Breast epithelium (tissue), 4 donors: ENCODE measurements at places on chromosomes 4 and X. TPM values are rescaled to one million over a fixed set of nuclear protein-coding genes. Genes with fewer than 3 reads are reported as not detected.

GRCh38 chr4:150002561-150002960, 75.7 kb upstream of the DCLK2 start:
- DNase-seq, result no peak

DNA sequence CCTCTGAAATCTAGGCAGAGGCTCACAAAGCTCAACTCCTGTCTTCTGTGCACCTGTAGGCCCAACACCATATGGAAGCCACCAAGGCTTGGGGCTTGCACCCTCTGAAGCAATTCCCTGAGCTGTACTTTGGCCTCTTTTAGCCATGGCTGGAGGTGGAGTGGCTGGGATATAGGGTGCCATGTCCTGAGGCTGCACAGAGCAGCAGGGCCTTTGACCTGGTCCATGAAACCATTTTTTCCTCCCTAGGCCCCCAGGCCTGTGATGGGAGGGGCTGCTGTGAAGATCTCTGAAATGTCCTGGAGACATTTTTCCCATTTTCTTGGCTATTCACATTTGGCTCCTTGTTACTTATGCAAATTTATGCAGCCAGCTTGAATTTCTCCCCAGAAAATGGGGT, 20.9 kb upstream of the COL25A1 start:
- no peak for DNase-seq

GRCh38 chr4:77566148-77566547, 39.5 kb upstream of the CXCL13 start:
- DNase-seq, result no peak

DNA sequence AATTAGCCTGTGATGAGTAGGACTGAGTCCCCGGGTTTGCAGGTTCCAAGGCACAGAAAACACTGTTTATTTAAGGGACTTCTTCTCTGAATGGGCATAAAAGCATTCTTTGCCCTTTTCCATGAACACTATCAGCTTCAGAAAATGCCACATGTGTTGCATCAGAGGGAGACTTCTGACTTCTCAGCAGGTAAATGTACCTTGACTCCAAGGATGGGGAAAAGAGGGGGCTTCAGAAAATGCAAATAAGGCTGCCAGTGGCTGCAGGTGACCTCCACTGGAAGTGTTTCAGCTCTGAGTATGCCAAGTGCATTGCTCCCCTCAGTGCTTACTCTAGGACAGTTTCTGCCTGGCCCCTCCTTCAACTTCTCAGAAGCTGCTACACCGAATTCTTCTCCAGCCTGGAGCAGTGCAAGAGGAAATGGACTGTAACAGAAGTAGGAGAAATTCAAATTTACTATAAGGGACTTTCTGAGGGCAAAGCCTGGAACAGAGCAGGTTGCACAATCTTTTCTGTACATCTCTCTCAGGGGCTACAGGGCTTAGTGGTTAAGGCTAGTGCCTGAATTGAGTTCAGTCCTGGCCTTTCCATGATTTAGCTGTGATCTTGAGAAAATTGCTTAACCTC, 233.2 kb downstream of the PTTG2 start:
- no peak for DNase-seq

DNA sequence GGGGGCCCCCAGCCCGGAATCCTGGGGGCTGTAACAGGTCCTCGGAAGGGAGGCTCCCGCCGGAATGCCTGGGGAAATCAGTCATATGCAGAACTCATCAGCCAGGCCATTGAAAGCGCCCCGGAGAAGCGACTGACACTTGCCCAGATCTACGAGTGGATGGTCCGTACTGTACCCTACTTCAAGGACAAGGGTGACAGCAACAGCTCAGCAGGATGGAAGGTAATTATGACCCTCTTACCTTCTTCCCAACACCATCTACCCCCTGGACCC, 1.0 kb downstream of the FOXO4 start:
- no peak for DNase-seq

DNA sequence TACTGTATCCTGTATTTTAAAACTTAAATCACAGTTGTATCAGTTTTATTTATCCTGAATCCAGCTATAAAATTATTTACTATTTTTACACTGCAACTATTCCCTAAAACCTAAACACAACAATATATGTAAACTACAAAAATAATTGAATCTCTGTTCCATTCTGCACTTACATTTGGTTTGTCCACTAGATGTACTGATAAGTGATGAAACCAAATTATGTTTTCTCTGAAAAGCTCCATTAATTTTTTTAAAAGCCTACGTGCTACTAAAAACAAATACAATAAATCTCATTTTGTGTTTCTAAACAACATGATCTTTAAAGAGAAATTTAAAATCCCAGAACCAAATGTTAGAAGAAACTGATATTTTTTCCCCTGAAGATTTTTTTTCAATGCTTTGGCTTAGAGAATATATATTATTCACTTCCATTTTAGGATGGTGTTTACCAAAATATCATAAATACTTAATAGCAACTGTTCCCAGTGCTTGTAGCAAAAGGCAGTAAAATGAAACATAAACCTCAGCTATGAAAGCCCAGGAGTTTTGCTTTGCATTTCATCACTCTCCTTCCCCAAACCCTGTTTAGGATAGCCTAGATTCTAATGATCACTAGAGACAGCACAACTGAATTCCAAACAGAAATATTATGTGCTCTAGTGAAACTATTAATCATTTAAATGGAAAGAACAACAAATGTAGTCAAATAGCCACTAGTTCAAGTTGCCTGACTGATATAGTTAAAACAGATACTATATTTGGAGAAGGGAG, 19.7 kb downstream of the ANTXR2 start:
- DNase-seq, result no peak

DNA sequence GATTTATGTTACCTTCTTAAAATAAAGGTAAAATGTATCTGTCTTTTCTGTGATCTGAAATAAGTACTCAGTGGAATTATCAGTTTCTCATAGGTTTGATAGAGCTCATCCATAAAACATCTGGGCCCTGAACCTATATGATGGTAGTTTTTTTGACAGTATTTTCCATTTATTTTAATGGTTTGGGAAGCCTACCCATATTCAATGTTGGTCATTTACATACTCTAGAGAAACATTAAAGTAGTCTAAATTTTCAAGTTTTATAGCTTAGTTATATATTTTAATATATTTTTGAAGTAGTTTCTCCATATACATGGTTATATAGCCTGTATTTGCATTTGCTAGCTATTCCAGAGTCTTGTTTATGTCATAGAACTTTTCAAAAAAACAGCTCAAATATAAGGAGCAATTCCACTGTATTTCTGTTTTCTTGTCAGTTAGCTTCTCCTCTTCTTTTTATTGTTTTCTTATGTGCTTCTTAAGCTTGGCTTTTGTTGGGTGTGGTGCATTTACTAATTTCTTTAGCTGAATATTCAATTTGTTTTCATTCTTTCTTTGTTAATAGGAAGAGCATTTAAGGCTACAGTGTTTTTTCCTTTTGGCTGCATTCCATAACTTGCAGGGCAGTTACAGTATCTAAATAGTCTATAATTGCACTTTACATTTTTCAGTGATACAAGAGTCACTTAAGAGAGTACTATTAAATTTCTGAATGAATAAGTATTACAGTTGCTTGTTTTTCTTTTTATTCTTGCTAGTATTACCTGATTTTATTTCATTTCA, 181.4 kb downstream of the DKK2 start:
- DNase-seq, result no peak

DNA sequence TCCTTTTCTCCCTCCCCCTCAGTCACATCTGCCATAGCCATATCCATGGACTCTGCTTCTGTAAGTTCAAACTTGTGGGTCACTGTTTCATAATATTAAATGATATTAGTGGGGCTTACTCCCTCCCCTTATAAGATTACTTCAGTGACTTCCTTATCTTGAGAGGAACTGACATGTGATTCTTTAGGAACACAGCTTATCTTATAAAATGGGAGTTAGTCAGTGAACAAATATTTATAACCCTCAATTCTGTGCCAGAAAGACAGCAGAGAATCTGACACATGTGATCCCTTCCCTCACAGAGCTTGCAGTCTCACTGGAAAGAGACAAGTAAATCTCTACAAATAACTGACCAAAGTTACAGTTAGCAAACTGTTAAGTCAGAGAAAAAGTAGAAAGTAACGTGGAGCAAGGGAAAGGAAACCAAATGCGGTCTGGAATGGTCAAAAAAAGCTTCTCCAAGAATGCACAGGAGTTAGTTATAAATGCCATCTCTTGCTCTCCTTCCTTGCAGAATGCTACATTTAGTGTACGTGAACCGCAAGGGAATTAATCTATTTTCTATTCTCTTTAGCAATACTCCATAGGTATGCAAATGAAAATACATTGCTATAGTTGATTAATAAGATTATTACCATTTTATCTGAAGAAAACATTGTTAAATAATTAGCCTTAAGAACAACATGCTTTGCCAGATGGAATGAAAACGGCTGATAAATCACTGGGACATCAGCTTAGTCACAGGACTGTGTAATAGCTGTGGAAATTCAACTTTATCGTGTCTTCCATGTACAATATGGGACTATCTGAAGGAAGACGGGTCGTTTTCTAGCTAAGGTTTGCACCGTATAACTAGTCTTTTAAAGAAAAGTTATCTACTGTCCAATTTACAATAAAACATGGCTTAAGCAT, 29.0 kb downstream of the SGMS2 start:
- no peak for DNase-seq

GRCh38 chrX:7109838-7110793, 37.4 kb upstream of the STS start:
- no peak for DNase-seq

GRCh38 chrX:40156470-40157227, 58.9 kb upstream of the BCOR start:
- DNase-seq, result no peak

DNA sequence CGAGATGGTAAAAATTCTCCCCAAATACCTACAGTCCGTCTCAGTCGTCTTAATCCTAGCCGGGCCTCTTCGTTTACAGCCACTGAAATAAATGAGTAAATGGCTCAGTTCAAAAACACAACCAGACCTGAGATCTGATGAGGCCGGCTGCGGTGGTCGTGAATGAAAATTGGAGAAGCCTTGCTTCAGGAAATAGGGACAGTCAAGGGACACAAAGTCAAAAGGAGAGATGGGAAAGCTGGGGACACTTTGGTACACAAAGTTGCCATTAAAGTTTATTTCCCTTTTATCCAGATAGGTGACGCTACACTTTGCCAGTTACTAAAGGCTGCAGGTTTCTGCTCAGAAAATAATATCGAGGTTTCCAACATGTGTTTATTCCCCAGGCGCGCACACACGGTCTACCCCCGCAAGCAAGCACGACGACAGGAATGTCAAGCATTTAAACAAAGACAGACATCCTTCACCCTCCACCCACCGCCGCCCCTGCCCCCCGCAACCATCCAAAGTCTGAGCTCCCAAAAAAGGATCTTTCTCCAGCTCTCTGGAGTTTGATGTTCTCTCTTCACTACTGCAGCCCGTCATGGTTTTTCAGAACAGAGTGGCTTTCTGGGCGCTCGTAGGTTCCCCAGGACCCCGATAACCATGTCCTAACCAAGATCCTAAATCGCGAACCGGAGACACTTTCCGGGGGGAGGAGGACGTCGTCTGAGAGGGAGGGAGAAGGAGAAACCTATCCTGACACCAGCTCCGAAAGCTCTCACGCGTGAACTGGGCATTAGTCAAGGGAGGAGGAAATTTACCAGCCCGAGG, 1.3 kb upstream of the PCDH7 start:
- DNase-seq, result no peak

DNA sequence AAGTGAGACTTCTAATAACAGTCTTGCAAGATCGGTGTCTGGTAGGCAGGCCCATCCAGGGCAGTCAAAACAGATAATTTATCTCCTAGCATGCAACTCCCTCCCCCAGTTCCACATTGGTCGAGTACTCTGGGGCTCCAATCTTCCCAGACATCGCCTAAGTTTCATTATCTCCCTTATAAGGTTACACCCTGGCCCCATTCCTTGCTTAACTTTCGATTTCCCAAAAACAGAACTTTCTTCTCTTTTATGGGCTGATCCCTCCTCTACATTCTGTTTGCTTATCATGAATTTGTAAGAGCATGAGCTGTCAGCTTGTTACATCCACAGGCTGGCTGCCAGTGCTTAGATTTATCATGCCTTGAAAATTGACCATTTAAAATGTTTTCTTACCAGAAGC, 471.3 kb downstream of the TECRL start:
- DNase-seq, result no peak

DNA sequence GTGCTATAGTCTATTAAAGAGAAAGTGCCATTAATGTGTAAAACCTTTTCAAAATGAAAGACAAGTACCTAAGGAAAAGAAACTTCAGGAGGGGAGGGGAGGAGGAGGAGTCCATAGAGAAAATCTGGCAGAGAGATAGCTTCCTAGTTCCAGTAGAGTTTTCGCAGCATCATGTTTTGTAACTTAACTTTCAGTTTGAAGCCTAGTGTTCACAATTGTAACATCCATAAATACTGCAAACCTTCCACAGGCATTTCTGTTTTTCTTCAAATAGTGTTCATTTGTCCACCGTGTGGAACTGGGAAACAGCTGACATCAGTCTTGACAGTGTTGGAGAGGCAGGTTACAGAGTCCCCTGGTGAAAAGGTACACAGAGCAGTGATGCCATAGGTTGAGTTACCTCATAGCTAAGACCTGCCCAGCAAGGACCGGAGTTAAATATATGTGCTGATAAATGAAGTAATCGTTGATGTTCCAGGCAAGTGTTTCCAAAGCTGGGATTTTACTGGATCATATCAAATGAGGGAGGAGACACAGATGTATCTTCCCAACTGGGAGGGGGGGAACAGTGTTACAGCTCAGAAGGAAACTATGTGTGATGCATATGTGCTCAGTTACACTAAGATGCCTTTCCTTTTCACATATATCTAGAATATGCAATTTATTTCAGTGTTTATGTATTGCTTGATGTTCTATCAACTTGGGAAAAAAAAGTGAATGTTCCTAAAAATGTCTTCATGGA, 369.5 kb upstream of the FAM241A start:
- no peak for DNase-seq

GRCh38 chr4:16733509-16733908, 164.9 kb downstream of the LDB2 start:
- no peak for DNase-seq

DNA sequence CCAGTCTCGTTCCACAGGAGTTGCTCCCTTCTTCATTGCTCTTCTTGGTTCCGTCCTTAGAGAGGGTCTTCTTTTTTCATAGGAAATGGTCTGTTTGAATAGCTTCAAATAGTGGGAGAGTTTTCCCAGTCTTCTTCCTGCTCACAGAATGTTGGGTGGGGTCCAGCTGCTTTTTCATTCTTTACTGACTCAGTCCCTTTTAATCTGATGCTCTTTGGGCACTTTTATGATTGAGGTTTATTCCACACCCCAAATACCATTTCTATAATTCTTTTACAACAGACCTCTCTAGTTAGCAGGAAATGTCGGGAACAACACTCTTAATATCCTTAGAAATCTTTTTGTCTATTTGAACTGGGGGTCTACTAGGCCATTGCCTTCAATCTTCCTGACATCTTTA, 239.5 kb downstream of the PRDM5 start:
- no peak for DNase-seq

GRCh38 chrX:134013524-134013923, 28.1 kb upstream of the GPC3 start:
- DNase-seq, result no peak

Gene PGM2
- 11.0 TPM for total RNA-seq

Gene BST1
- 16.6 TPM for total RNA-seq

Gene DIPK2B
- 9.2 TPM for total RNA-seq

Gene DDX53
- total RNA-seq, result not detected

Gene PLRG1
- 61.2 TPM for total RNA-seq

Gene SYTL4
- 29.9 TPM for total RNA-seq

Gene NPFFR2
- 0.29 TPM for total RNA-seq

Gene THAP6
- total RNA-seq, result 25.9 TPM

Gene DUX4
- total RNA-seq, result not detected

Gene BEX1
- total RNA-seq, result 2.0 TPM

Gene ATP1B4
- not detected for total RNA-seq
